ENCODE measurements at places on chromosomes 2 and 18.

DNA sequence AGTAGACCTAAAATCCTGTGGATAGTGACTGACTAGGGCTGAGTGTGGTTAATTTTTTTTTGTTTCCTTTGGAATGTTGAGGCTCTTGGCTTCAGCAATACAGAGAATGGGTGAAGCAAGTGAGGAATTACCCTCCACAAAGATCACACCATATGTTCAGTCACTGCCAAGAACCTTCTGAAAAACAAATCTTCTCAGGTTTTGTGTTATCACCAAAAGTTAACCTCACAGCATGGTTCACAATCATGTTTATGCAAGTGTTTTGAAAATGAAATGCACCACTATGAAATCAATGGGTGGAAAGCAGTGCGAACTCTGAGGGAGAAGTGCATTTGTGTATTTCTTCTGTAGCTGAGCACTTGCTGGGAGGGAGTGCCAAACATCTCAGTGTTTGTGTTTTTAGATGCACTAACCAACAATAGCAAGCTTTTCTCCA, 44.4 kb downstream of the SPATS2L start:
- DNase-seq = no peak

GRCh38 chr18:53544917-53545316, 679.6 kb downstream of the MBD2 start:
- DNase-seq = no peak

- no peak for DNase-seq
Measured at GRCh38 chr2:181356526-181357130, 100.6 kb upstream of the ITGA4 start.

GRCh38 chr18:448116-448790, 52.2 kb downstream of the COLEC12 start:
- DNase-seq = no peak

- DNase-seq = no peak
Measured at GRCh38 chr18:57516056-57516455, 70.4 kb downstream of the FECH start.

GRCh38 chr2:42930025-42930581, 137.7 kb upstream of the HAAO start:
- DNase-seq = no peak

DNA sequence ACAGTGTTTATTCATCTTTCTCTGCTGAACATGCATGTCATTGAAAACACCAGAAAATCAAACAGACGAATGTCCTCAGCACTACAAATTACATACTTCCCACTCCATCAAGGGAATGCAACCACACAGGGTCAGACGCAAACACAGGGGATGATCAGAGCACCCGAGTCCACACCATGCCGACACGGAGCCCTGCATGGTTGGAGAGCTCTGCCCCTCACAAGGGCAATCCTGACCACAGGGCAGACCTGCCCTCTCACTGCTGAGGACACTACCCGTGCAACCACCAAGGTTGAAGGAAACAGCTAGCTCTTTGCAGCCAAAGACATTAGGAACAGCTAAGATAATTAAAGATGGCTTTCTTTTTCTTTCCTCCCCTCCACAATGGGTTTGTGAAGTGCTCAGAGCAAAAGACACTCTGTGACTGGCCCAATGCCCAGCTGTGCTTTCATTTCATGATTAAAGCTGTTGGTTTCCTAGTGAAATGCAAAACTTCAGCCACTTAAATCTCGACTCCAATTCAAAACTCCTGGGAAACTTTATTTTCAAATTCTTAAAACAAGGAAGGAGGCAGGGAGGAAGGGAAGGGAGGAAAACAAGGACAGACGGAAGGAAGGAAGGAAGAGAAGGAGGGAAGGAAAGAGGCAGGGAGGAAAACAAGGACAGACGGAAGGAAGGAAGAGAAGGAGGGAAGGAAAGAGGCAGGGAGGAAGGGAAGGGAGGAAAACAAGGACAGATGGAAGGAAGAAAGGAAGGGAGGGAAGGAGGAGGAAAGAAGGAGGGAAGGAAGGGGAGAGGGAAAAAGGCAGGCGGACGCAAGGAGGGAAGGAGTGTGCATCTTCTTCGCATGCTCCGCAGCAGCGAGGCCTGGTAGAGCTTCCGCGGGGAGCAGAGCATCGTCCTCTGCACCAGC, 65.8 kb downstream of the NDUFA10 start:
- no peak for DNase-seq

DNA sequence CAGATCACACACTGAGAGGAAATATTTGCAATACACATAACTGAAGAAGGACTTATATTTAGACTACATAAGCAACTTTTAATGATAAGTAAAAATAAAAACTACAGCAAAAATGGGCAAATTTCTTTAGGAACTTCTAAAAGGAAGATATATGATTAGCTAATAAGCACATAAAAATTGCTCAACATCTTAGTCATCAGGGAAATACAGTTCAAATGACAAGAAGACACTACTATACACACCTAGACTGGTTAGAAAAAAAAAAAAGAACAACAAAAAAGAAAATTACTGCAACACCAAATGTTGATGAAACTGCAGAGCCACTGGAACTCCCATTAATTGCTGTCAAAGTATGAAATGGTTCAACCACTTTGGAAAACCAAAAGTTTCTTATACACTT, 1247.5 kb upstream of the ACVR2A start:
- DNase-seq = no peak

DNA sequence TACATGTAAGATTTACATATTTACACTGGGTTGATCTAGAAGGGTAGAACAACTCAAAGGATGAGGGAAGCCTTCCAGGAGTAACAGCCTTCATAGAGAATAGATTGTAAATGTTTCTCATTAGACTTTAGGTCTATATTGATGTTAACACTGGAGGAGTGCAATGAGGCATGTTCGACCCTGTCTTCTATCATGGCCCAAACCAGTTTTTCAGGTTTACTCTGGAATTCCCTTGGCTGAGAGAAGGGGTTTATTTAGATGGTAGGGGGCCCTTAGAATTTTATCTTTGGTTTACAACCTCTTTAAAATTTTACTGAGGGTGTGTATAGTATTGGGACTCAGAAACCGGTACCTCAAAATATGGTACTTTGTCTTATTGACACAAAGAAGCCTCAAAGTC, 634.9 kb upstream of the PIK3C3 start:
- no peak for DNase-seq

- no peak for DNase-seq
Measured at GRCh38 chr2:58158481-58158880, 82.6 kb downstream of the FANCL start.

DNA sequence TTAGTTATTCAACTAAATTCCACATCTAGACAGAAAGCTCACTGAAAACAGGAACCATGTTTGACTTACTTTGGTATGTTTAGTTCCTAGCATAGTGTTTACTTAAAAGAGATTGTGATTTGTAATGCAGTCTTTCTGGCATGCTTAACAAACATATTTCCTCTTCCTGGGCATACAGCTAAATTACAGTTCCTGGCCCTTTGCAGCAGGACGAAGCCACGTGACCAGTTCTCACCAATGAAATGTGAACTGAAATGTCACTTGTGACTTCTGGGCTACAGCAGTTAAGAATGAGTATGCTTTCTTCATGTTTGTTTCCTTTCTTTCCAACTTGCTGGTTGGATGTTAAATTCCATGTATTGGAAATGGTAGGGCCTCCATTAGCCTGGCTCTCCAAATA, 330.5 kb downstream of the FIGN start:
- DNase-seq = no peak

DNA sequence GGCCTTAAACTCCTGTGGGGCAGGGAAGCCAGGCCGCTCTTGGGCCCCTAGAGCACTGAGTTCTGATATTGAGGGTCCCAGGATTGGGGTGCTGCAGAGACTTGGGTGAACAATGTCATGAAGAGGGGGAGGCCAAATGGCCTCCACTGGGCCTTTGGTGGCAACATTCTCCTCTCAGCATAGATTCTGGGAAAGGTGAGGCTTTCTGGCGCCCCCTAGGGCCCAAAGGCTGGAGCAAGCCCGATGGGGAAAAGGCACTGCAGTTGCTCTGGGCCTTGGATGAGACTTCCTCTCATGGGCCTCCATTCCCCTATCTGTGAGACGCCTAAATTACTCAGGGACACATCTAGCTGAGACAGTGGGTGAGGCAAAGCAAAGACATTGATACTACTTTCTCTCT, 84.8 kb downstream of the ACAA2 start:
- DNase-seq = no peak

DNA sequence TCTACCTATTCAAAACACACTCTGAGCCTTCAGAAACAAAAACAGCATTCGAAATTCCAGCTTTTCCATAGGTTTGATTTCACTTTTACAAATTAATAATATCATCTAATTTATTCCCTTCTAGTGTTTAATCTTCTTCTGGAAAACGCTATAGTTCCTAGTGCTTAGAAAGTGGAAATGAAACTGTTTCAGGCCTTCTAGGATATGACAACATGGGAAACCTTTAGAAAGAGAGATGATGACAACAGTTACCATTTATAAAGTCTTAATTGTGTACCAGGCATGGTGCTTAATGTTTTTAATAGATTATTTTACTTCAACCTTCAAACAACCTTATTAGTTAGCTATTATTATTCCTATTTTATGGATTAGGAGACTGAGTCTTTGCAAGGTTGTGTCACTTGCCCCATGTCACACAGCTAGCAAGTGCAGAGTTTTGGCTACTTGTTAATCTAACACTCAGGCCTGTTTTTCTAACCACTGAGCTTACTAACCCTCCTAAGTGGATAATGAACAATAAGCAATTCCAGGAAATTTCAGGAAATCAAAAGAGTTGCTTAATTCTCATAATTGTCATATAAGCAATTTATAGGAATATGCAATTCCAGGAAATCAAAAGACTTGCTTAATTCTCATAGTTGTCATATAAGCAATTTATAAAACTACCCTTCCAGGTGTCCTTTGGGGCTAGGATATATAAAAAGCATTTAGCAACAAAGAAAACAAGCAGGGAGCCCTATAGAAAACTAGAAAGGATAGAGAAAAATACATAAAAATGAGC, 206.0 kb downstream of the ZNF521 start:
- DNase-seq = no peak

DNA sequence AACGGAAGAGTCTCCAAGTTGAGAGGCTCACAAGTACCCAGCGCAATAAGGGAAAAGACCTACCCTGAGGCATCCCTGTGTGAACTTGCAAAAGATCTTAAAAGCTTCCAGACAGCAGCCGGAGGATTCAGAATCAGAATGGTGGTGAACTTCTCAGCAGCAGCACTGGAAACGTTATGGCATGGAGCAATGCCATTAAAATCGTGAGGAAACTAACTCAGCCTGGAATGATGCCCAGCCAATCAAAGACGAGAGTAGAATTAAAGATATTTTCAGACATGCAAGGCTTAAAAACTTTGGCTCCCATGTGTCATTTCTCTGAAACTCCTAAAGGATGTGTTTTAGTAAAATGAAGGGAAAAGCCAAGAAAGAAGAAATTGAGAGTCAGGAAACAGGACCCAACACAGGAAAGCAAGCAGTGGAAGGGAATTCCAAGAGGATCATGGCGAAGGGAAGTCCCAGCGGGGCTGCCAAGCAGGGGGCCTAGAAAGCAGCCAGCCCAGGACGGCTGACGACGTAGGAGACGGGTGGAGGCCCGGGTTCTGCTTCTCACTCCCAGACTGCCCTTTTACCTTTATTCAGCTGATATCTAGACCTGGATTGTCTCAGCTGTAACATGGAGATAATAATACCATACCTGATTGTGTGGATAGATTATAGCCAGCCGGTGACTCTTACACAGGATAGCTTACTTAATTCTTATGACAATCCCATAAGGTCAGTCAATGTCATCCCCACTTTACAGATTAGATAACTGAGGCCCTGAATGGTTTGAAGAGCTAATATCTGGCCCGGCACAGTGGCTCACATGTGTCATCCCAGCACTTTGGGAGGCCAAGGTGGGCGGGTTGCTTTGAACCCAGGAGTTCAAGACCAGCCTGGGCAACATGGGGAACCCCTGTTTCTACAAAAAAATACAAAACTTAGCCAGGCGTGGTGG, 92.8 kb downstream of the ASAP2 start:
- no peak for DNase-seq

DNA sequence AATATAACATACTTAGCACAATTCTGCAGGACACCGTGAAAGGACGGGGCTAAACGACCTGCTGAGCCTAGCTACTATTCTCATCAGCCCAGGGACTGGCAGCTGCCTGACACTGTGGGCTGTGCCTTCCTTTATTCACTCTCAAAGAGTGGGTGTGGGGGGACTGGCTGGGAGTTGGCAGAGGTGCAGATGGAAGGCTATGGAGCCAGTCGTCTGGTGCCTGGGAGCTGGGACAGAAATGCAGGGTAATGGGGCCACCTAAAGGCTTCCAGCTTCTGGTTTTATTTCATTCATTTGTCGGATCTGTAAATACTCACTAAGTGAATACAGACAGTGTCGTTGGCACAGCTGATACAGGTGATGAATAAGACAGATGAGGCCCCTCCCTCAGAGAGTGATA, 56.0 kb upstream of the NFU1 start:
- no peak for DNase-seq

DNA sequence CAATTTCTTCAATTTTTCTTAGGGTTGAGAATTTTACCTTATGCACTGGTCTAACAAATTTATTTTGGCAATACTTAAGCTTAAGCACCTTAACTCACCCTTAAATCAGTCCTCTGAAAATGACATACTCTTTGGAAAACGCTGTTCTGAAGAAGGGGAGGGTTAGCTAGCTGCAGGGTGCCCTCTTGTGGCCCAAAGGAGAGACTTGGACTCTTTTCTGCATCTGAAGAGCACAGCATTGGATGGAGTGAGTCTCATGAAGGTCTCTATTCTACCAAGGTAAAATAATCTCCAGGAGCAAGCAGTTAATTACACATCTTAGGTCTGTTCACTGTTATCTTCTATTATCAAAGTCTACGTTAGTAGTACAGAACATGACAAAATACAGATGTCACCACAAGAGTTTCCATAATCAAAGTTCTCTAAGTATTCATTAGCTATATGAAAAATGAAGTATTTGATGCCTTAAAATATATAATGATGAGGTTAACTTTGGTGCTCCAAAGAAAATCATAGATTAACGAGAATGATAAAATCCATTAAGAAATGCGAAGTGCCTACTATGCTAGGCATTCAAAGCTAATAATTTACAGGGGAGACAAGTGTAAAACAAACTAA, 24.4 kb downstream of the PUM2 start:
- peak; percentile 16 for DNase-seq

- no peak for DNase-seq
Measured at GRCh38 chr2:236308855-236309668, 44.9 kb upstream of the ASB18 start.

DNA sequence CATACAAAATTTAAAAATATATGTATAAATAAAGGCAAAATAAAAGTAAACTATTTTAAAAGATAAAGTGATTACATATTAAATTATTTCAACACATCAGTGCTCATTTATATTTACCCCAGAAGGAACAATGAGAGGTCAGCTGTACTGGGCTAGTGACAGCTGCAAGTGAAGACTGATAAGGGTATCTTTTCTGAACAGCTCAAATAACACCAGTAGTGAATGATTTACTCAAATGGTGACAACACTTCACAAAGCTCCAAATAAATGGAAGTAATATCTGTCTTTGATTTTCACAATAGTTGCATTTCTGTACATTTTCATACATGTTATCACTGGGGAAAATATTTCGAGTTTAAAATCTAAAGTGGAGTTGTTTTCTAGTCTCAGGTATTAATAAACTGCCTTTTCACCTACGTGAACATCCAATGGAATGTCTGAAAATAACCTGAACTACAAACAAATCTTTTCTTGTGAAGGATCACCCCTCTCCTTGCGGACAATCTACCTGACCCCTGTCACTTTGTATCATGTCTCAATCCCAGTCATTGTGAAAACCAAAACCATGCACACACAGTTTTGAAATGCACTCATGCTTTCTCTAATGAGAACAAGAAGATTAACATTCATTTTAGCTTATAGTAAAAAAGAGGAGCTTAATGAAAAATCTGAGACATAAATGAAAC, 1928.8 kb upstream of the CELF4 start:
- DNase-seq = no peak

All from T-helper 17 cell (primary cell).